A549 treated with ZK216348 at 1 μM for 4 hours (cell line): ENCODE measurements at places on chromosomes 2 and 18. TPM values are rescaled to one million over a fixed set of nuclear protein-coding genes. Genes with fewer than 3 reads are reported as not detected.

LGALSL gene
- total RNA-seq: 10.1 to 14.6 TPM (median 11.7 TPM) in 5 replicates

SCN9A gene
- total RNA-seq: 2.5 to 5.3 TPM (median 4.8 TPM) in 5 replicates

ZNF385B gene
- not detected in 5 replicates for total RNA-seq

SLC39A6 gene
- total RNA-seq: 37.5 to 62.1 TPM (median 49.2 TPM) in 5 replicates

G6PC2 gene
- total RNA-seq: not detected in 5 replicates

ACKR3 gene
- total RNA-seq: 12.0 to 26.8 TPM (median 19.4 TPM) in 5 replicates

TSPYL6 gene
- not detected in 5 replicates for total RNA-seq

MAP3K20 gene
- 23.3 to 37.3 TPM (median 35.9 TPM) in 5 replicates for total RNA-seq

ALPI gene
- total RNA-seq: not detected in 5 replicates

DNAJC10 gene
- 40.5 to 81.9 TPM (median 77.3 TPM) in 5 replicates for total RNA-seq
